ENCODE measurements at places on chromosomes 16 and 17. TPM values are rescaled to one million over a fixed set of nuclear protein-coding genes. Genes with fewer than 3 reads are reported as not detected.

GRCh38 chr16:2473999-2474876 lies 689 bp upstream of the TBC1D24 start:
- peaks cover 22% of the 10 kb centered on the region for H3K27me3 ChIP-seq
- DNase-seq, result peak; percentile 71
- peaks cover 19% of the 10 kb centered on the region for H3K4me1 ChIP-seq
- peak overlapping the region; percentile 78 for H3K27ac ChIP-seq
- H3K36me3 ChIP-seq, result no peaks in the 10 kb centered on the region

DNA sequence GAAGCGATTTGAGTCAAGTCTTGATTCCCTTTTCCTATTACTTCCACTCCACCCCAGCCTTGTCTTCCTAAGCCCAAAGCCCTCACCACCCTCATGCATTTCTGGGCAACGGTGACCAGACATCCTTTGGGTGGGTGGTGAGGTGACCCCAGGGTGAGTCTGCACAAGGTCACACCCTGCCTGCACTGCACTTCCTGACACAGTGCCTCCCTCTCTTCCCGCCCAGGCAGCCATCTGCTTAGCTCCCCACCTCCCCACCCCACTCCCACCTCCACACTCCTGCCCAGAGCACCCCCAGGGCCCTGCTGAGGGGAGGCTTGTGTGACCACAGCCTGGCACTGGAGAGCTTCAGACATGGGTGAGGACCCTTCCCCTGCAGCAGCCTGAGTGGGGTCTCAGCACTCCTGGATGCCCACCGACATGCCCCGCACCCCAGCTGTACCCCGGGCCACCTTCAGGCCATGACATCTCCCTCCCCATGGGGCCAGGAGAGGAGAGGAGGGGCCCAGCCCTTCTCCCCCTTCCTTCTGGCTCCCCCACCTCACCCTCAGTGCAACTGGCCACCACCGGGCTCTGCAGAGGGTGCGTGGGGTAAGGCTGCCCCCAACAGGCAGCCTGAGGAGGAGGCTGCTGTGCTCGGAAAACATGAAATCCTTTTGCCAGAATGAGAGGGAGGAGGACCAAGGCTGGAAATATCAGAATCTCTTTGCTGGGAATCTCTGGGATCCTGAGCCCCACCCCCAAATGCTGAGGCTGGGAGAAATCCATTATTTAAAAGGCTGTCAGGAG lies 68.6 kb downstream of the CCT6B start:
- H3K36me3 ChIP-seq, result no peaks in the 10 kb centered on the region
- H3K27ac ChIP-seq, result no peak overlapping the region
- H3K4me3 ChIP-seq, result no peak overlapping the region
- H3K27me3 ChIP-seq, result peaks cover 38% of the 10 kb centered on the region
- DNase-seq, result peak; percentile 11

DNA sequence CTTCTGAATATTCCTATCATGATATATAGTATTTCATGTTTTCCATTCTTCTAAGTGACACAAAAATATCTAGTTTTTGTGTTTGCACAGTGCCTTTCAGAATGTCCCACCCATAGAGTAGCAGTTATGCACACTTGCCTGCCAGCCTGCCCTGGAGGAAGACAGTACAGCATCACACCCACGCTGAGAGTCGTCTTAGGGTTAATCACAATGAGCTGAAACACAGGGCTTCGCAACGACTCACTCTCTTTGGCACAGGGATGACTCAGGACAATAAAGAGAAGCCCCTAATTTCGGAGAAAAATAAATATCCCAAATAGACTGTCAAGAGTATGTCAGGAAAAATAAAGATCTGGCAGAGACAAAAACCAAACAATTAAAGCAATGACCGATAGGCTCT lies 11.6 kb upstream of the NDUFAB1 start:
- H3K27ac ChIP-seq, result no peak overlapping the region
- peaks cover 6% of the 10 kb centered on the region for H3K36me3 ChIP-seq
- H3K27me3 ChIP-seq, result no peaks in the 10 kb centered on the region
- H3K4me3 ChIP-seq, result no peak overlapping the region

The NPIPB4 gene
- total RNA-seq, result 82.4 TPM

GRCh38 chr16:68155425-68155824 lies 70.3 kb downstream of the NFATC3 start:
- no peaks in the 10 kb centered on the region for H3K27me3 ChIP-seq
- H3K27ac ChIP-seq, result peak overlapping the region; percentile 27

GRCh38 chr17:45889579-45889978 lies 4.8 kb upstream of the MAPT start:
- H3K27me3 ChIP-seq, result peaks cover 8% of the 10 kb centered on the region
- no peak overlapping the region for H3K27ac ChIP-seq
- H3K4me1 ChIP-seq, result peaks cover 8% of the 10 kb centered on the region
- H3K4me3 ChIP-seq, result no peak overlapping the region

The PRR15L gene
- not detected for total RNA-seq

DNA sequence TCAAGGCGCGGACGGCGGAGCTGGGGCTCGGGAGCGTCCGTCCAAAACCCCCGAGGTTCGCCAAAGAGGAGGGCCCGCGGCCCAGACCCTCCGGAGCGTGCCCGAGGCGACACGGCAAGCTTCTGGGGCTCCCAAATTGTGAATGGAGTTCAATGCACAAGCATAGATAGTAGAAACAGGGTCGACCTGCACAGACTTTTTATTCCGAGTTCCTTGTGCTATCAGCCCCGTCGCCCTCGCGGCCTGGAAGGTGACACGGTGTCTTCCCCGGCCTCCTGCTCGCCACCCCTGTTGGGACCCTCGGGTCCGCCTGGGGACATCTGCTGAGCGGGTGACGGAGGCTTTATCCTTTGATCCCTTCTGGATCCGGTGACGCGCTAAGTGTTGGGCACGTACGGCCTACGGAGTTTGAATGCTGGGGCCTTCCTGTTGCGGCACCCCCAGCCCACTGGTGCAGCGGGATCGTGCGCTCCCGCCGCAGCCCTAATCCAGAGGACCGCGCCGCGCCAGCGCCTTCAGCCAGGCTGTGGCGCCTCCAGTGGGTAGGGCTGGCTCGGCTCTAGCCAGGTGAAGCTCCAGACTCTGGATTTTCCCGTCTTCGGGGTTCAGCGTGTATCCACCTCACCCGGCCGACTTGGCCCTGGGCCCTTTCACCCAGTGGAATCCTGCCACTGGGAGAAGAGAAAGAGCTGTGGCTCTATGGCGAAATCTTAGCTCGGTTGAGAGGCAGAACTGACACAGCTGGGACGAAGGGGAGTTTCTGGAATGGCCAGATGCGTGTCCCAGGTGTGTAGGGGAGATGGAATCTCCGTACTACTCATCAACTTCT lies 17.0 kb upstream of the NTN1 start:
- peaks cover 88% of the 10 kb centered on the region for H3K27me3 ChIP-seq
- no peak overlapping the region for H3K27ac ChIP-seq
- H3K36me3 ChIP-seq, result no peaks in the 10 kb centered on the region
- no peak for DNase-seq
- no peak overlapping the region for H3K4me3 ChIP-seq
- peaks cover 6% of the 10 kb centered on the region for H3K4me1 ChIP-seq

The TEDC2 gene
- total RNA-seq, result 24.0 TPM

DNA sequence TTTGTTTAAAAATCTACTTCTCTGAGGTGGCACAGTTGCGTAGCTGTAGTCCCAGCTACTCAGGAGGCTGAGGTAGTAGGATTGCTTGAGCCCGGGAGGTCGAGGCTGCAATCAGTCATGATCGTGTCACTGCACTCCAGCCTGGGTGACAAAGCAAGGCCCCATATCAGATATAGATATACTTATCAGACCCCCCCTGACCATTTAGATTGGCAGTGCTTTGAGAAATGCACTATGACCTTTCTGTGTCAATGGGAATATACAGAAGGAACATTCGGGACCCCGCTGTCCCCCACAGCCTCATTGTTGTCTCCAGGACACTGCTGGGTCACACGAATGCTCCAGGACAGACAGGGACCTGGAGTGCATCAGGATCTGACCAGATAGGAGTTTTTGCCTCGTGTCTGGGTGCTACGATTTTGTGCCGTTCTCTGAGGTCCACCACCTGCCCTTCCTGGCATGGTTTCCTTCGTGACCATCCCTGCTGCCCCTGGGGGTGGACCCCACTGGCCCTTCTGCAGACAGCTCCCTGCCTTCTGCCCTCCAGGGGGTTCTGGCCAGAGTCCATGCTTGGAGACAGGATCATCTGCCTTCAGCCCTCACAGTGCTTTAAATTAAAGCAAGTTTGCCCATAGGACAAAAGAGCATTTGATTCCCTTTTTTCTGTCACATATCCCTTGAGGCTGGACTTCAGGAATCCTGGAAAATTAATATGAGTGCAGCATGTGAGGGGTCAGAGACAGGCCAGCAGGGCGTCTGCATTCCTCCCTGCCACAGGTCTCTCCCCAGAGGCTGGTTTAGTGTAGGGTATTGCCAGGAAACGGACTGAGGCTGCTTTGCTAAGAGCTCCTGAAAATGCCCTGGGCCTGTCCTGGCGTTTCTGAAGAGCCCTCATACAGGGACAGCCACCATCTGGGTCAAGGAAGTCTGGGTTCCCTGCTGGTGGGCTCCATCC lies 19.3 kb downstream of the PLD6 start:
- no peak overlapping the region for H3K4me3 ChIP-seq
- no peaks in the 10 kb centered on the region for H3K27me3 ChIP-seq
- peaks cover 26% of the 10 kb centered on the region for H3K36me3 ChIP-seq
- peak overlapping the region; percentile 16 for H3K27ac ChIP-seq
- DNase-seq, result no peak

DNA sequence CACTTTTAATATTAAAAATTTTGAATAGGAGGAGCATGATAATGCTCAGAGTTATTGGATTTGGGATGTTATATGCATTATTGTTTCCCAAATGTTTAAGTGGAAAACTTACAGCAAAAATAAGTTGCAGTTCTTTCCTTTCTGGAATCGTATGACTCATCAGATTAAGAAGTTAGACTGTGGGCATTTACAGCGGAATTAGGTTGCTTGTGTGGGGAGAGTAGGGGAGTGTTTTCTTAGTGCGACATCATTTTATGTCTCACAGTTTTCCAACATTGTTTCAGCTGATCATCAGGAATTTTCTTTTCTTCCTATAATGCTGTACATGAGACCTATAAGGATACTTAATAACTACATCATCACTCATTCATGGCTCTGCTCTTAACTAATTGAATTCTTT lies 1631.8 kb downstream of the CDH8 start:
- H3K4me3 ChIP-seq, result no peak overlapping the region
- no peak overlapping the region for H3K27ac ChIP-seq
- no peaks in the 10 kb centered on the region for H3K4me1 ChIP-seq
- H3K27me3 ChIP-seq, result no peaks in the 10 kb centered on the region

DNA sequence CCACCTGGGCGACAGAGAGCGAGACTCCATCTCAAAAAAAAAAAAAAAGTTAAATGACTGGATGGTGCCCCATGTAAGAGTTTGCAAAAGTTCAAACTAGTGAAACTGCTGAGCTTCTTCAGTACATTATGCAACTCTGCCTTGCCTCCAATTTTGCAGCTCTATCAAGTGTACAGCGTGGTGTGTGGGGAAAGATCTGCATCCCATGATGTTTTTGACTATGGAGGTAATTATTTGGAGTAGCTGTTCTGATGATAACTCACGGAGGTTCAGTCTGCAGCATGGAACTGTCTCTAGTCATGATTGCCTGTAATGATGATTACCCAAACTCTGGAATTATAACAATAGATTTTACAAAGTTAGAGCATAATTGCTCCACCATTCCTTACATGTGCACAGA lies 149.6 kb downstream of the PITPNC1 start:
- no peaks in the 10 kb centered on the region for H3K36me3 ChIP-seq
- peaks cover 33% of the 10 kb centered on the region for H3K4me1 ChIP-seq
- no peak overlapping the region for H3K4me3 ChIP-seq
- H3K27me3 ChIP-seq, result no peaks in the 10 kb centered on the region
- DNase-seq, result no peak
- no peak overlapping the region for H3K27ac ChIP-seq
